ENCODE measurements at places on chromosomes 4 and X. TPM values are rescaled to one million over a fixed set of nuclear protein-coding genes. Genes with fewer than 3 reads are reported as not detected.

The ZNF630 gene
- 0.78 TPM for total RNA-seq

The HMGB3 gene
- total RNA-seq, result 18.0 TPM

The GLRB gene
- total RNA-seq, result 5.8 TPM

The HERC5 gene
- total RNA-seq, result 0.08 TPM

The BEND4 gene
- not detected for total RNA-seq

The NPNT gene
- not detected for total RNA-seq

The MTTP gene
- total RNA-seq, result 0.08 TPM

The KIAA1210 gene
- not detected for total RNA-seq

The NDST4 gene
- not detected for total RNA-seq

The HSD17B13 gene
- 0.24 TPM for total RNA-seq

The SAP30 gene
- 25.6 TPM for total RNA-seq

The NUDT10 gene
- total RNA-seq, result 5.8 TPM

The DUSP9 gene
- total RNA-seq, result 0.39 TPM

The KIF4A gene
- 11.5 TPM for total RNA-seq

The PGM2 gene
- total RNA-seq, result 22.6 TPM

The PTTG2 gene
- total RNA-seq, result not detected

The PABPC5 gene
- total RNA-seq, result 1.2 TPM

The PRSS48 gene
- total RNA-seq, result not detected

The MRPL1 gene
- total RNA-seq, result 26.2 TPM

The MAGEB17 gene
- 0.08 TPM for total RNA-seq

The TMEM271 gene
- total RNA-seq, result not detected

The EDA gene
- total RNA-seq, result 0.96 TPM

The GK gene
- 27.9 TPM for total RNA-seq

The STPG2 gene
- 0.52 TPM for total RNA-seq

The SPANXC gene
- not detected for total RNA-seq

The SLC10A4 gene
- not detected for total RNA-seq

The DMRTC1 gene
- total RNA-seq, result not detected

The FGA gene
- not detected for total RNA-seq

The CENPVL1 gene
- not detected for total RNA-seq

The CHIC1 gene
- 3.9 TPM for total RNA-seq

The GAGE1 gene
- not detected for total RNA-seq

The HPGD gene
- total RNA-seq, result 0.80 TPM

All from epithelial cell of alveolus of lung (primary cell).